ENCODE measurements at places on chromosomes 3 and 15. TPM values are rescaled to one million over a fixed set of nuclear protein-coding genes. Genes with fewer than 3 reads are reported as not detected.
A peak's percentile ranks its signal among the peaks of the same experiment; 100 is the strongest.

Gene CAPN3
- total RNA-seq, result 19.2 TPM

Gene SEMA3G
- 6.3 TPM for total RNA-seq

Gene FURIN
- 13.2 TPM for total RNA-seq

- DNase-seq, result no peak
Observed at GRCh38 chr3:179304605-179305004, 18.2 kb upstream of the ZNF639 start.

DNA sequence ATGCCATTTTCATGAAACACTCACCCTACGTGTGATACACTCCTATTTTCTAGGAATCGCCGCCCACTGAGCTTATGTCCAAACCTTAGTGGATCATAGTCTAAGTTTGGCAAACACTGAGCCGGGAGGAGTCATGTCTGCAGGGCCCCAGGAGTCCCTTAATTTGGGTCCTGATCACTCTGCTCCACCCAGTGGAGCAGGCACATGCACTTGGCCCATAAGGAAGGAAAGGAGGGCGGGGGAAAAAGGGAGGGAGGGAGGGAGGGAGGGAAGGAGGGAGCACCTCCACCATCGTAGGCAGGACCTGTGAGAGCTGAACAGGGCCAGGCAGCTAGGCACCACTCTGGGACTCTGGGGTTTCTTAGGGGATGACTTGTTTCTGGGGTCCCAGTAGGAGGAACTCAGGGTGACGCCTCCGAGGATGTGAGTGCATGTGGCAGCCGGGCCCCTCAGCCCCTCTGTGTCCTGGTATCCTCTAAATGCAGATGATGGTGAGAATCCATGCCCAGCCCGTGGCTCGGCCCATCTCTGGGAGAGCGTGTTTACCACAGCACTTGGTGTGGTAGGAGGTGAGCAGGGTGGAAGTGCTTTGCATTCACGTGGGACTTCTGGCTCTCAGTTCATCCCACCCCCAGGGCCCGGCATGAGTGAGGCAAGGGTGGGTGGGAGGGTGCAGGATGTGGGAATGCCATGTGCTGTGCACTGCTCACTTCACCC lies 109.4 kb downstream of the KLF13 start:
- DNase-seq, result no peak

Gene MCCC1
- 37.5 TPM for total RNA-seq

- DNase-seq, result peak; percentile 82
Observed at GRCh38 chr15:61750271-61751084, 309.8 kb downstream of the VPS13C start.

DNA sequence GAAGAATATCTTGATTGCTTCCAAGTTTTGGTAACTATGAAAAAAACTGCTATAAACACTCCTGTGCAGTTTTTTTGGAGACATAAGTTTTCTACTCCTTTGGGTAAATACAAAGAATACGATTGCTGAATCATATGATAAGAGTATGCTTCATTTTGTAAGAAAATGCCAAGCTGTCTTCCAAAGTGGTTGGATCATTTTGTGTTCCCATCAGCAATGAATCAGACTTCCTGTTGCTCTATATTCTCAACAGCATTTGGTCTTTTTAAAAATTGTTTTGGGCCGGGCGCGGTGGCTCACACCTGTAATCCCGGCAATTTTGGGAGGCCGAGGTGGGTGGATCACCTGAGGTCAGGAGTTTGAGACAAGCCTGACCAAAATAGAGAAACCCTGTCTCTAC lies 14.5 kb downstream of the BTD start:
- DNase-seq, result no peak

- no peak for DNase-seq
Observed at GRCh38 chr3:16227566-16227965, 37.2 kb downstream of the DPH3 start.

DNA sequence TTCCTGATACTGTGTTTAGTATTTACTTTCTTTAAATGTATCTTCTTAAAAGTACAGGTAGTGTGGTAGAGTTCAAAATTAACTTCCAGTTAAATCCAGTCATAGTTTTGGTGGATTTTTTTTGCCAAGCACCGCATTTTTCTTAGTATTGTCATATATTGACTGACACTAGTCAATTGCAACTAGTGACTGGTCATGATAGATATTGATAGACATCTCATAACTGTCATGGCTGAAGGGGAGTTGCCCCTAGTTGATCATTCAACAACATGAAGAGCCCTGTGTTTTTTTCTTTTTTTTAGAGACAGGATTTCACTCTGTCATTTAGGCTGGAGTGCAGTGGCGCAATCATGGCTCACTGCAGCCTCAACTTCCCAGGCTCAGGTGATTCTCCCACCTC lies 22.1 kb downstream of the RAB8B start:
- DNase-seq, result no peak

Gene CCR3
- 0.20 TPM for total RNA-seq
